ENCODE measurements at places on chromosomes 12 and 14.

DNA sequence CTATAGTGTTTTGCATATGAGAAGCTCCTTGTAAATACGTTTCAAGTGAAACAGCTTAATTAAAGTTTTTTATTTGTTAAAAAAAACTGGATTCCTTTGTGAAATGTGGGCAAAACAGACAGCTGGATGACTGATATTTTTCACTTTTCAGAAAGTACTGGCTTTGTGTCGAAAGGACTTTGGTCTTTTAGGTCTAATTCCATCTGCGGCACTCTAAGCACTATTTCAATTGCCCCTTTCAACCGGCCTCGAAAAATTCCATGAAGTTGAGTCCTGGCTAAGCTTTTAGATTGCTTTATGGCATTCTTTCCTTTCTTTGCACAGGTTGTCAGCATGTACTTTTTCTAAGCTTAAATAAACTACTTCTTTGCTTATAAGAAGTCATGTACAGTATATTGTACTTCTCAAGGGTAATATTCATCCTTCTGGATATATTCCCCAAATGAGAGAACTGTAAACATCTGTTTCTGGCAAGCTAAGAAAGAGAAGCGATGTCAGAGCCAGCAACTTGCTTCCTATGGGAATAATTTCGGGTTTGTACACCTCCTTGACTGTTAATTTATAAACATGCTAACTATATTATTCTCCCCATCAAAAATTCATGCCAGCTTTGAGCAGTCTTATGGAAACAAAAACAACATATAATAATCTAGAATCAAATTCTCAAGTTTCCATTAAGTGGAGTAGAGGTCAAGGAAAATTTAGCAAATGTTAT is 611.3 kb downstream of the ETNK1 start:
- no peak for DNase-seq

DNA sequence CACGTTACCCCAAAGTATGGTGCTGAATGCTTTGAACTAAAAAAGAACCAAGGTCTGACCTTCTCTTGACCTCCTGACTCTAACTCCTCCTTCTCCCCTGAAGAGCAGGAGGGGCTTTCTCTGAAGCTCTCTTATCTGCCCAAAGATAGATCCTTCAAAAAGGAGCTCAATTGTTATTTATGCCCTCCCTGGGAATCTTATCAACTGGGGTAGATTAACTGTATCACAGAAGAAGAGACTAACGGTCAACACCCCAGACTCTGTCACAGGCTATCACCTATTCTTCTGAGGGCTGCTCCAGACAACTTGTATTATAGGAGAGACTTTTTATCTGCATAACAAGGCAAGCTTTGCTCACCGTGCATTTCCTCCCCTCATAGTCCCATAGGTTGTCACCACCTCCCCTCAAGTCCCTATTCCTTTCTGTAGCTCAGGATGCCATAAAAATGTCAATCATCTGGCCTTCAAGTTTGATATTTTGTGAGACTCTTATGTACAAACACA is 86.6 kb downstream of the PAPLN start:
- DNase-seq = no peak

DNA sequence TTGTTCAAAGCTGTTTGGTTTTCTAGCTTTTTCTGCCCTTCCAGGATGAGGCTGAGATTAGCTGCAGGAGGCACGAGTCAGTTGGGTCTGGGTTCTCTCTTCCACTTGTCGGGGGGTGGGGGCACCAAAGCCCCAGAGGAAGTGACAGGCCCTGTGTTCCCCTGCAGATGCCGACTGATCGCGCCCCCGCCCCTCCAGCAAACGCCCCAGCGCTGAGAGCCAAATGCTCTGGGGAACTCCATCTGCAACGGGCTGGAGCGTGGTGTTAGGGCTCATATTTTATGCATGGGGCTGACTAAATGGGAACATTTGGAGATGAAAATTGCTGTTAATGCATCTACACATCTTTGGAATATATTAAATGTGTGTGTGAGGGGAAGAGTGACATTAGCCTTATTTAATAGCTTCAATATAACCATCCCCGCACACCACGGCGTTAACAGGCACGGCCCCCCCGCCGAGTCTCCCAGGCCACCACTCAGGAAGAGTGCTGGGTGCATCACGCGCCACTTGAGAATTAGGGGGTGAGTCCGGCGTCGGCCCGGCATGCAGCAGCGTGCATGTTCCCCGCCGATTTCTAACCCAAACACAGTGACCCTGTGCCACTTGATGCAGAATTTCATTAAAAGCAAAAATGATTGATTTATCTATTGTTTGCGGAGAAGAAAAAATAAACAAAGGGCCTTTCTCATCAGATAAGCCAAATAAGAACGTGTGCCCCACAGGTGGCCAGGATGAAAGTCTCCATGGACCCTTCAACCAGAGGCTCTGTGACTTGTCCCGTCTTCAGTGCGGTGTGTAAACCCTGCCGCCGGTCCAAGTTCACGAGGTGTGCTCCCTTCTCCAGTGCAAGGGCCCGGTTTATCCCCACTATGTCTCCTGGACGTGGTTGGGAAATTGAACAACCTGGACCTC is 165.0 kb upstream of the RTL1 start:
- DNase-seq = no peak

DNA sequence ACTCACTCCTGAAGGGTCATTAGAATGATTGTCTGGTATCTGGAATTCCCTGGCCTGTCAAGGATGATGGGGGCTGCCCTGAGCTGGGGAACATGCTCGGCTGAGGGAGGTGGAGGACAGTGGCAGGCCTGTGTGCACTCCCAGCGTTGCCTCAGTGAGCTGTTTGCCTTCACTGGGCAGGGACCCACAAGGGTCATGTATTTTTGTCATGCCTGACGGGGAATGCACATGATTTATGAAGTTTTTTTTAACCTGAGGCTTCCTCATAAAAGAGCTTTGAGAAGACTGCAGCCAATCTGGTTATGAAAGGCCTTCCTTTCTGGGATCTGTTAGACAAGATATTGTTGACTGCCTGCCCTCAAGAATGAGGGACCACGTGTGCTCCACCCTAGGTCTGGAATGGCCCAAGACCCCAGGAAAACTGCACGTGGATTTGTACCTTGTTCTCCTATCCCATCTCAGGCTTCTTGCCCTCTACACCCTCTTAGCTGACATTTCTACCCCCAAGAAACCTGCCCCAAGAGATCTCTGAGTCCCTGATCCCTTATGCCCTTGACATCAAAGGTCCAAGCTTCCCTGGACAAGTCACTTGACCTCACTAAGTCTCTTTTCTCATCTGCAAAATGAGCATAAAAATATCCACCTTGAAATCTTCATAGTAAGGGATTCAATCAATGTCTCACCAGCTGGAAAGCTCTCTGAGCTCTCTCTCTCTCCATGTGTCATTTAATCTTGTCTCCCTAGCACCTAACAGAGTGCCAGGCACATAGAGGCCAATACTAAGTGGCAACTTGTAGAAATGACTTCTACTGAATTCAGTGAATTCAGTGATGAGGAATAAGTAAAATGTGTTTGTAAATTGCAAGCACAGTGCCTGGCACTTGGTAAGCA is 24.5 kb upstream of the COL2A1 start:
- DNase-seq = no peak

DNA sequence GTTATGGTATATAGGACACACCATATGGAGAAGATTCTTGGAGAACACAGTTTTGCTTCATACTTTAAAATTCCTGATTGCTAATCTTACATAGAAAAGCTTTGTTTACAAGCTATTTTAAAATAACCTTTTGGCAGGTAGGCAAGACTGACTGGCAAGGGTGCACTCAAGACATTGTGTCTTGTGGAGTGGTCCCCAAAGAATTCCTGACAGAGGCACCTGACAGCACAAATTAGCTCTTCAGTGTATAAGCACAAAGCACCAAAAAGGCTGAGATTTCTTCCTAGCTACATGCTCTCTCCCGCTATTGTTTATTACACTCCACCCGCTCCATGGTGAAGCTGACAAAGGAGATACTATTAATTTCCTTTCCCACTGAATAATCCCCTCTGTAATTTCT is 139.4 kb downstream of the MON2 start:
- DNase-seq = no peak

GRCh38 chr12:83018088-83018487 is 331.4 kb downstream of the TMTC2 start:
- no peak for DNase-seq

DNA sequence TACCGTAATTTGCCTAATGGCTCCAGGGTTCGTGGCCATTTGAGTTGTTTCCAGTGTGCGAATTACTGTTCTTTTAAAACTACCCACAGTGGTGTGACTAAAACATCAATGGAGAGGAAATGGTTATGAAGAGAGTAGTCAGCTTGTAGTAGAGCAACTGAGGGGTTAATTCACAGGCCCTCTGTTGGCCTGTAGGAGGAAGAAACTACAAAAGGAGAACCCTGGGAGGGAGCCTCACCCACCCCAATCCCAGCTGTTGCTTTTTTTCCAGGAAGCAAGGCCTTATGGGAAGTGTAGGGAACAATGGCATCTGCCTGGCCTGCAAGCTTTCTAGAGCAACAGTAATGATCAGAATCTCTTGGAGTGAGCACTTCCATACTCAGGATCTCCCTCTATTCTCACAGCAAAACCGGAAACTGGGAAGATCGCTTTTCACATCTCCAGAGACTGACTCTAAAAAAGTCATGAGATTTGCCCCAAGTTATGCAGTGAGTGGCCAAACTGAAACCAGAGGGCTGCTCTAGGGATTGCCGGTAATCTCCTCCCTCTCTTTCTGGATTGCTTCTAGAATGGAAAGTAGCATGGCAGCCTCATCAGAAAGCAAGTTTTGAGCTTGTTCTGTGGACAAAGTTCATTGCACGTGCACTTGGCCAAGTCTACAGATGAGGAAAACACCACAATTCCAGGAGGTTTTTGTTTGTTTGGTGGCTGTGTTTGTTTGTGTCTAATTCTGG is 125.3 kb upstream of the PWP1 start:
- no peak for DNase-seq

GRCh38 chr14:95374239-95374997 is 54.7 kb upstream of the CLMN start:
- no peak for DNase-seq

DNA sequence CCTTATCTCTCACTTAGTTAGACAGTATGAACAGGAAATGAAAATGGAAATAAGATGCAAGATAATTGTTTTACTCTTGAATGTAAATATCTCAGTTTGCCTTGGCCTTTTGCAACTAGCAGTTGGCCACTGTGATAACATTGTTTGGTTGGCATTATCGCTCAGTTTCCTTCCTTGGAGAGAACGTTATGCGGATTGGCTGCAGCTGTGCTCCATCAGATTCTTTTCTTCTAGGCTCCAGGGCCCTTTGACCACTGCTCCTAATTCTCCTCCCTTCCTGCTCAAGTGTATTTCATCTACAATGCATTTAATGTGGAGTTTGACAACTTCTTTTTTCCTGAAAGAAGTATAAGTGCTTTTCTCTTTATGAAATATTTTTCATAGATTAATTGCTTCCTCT is 284.2 kb downstream of the ADAMTS20 start:
- DNase-seq = no peak

- peak; percentile 52 for DNase-seq
Observed at GRCh38 chr12:121132601-121133481, at the start of gene P2RX7. Gene P2RX7 (plus strand): TSS chr12:121132876. CDS start chr12:121132971, 95 bp downstream.

GRCh38 chr14:30340495-30340894 is 218.5 kb upstream of the G2E3 start:
- no peak for DNase-seq

DNA sequence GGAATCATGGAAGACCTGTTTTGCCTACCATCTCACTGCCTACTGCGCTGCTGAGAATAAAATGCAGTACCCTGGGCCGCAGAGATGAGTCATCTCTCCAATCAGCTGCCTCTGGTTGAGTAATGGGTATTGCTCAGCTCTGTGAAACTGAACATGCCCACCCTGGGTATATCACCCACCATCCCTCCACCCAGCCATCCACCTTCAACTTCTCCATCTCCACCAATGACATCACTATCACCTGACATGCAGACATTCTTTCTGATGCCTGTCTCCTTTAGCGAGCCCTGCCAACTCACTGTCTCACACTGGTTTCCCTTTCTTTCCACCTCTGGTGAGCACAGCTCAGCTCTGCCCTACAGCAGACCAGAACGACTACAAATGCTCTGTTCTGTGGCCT is 33.6 kb downstream of the E2F7 start:
- DNase-seq = no peak

DNA sequence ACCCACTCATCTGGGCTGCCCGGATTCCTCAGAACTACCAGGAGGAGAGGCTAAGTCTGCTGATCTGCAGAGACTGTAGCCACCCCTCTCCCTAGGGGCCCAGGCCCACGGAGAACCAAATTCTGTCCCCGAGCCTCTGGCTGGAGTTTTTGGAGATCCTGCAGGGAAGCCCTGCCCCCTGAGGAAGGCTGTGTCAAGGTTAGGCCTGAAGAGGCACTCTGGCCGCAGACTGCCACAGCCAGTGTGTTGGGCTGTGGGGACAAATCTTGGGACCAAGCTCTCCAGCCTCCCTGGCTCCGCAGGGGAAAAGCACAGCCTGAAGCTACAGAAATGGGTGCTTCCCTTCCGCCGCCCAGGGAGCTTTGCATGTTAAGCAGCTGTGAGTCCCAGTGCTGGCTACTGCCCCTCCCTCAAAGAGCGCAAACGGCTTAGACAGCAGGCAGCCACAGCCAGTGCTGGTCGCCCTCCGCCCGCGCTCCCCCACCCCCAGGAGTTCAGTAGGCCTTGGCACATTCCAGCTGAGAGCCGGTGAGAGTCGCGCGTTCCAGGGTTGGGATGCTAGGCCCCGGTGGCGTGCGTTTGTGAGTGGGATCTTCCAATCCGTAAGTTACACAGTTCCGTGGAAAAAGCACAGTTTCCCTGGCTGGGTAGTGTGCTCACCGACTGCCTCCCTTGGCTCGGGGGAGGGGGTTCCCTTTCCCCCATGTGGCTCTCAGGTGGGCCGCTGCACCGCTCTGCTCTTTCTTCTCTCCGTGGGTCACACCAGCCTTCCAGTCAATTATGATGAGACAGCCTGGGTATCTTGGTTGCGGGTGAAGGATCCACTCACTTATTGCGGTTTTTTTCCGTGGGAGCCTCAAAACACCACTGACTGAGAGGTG is 13.2 kb downstream of the CLEC4E start:
- DNase-seq = no peak

- no peak for DNase-seq
Observed at GRCh38 chr12:7460375-7461259, 16.7 kb upstream of the CD163L1 start.

GRCh38 chr12:76002598-76003354 is 28.8 kb downstream of the PHLDA1 start:
- DNase-seq = no peak

- DNase-seq = no peak
Observed at GRCh38 chr12:30996752-30997151, 70.2 kb downstream of the TSPAN11 start.

All from NCI-H1417 treated with DMSO at 0.1 percent for 48 hours (cell line).